LoVo (cell line): ENCODE measurements at places on chromosomes 5 and 9.

DNA sequence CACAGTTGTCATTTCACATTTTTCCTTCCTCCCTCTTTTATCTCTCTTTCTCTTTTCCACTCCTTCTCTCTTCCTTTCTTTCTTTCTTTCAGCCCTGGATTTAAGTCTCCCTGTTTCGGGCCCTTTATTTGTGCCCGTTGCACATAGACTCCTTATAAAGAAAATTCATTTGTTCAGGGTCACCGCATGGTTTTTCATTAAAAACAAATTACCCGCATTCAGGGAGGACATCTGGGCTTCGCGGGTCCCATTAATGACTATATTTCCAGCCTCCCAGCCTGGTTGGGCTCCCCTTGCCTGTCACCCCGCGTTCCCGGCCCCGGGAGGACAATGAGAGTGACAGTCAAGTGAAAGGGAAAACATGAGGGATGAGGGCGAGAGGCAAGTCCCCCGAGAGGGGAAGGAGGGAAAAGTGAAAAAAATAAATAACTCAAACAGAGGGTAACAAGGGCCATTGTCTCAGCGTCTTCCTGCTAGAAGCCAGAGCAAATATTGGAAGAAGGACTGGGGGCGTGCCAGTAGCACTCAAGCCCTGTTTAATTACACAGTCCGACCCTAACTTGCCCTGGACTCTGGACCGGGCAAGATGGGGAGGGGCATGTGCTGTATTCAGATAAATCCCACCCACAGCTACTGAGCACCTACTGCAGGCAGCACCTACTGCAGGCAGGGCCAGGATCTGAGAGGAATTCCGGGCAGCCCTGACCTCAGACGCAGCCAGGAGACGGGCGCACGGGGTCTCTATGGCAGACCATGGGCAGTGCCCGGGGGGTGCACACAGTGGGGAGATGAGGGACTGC is 166.2 kb downstream of the PAX5 start:
- peak; percentile 52 for DNase-seq

GRCh38 chr9:114117996-114118830 is 19.1 kb upstream of the KIF12 start:
- DNase-seq: no peak

GRCh38 chr5:15344954-15345353 is 155.0 kb upstream of the FBXL7 start:
- DNase-seq: no peak

- DNase-seq: no peak
Measured at GRCh38 chr5:152638996-152639552, 234.0 kb upstream of the NMUR2 start.

DNA sequence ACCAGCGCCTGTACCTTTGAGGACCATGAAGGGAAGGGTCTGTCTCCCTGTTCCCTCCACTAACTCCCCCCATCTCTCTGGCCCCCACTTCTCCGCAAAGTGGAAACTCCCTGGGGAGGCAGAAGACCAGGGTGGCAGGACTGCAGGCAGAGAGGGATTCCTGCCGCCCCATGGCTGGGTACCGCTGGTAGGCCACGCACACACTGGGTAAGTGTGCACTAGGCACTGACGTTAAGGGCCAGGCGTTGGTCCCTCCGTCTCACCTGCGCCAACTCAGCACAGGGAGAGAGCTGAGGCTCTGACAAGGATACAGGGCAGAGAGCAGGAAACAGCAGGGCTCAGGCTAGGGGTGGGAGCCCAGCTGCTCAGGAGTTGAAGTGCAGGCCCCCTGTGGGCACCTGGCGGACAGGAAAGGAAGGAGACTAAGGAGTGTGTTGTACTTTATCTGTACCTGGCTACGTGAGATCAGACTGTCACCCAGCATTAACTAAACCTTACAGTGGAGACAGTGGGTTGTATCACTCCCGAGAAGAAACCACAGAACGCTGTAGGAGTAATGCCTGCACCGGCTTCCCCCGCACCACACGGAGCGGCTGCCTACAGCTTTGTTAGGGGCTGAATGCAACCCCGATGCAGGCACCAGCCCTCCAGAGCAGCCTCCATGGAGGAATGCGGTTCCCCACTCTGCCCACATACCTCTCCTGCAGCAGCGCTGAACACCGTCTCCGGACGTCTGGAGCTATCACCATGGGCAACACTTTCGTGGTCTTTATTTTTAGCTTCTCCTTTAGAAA is 34.2 kb upstream of the CLPTM1L start:
- no peak for DNase-seq

- DNase-seq: no peak
Measured at GRCh38 chr9:126533926-126534310, 79.8 kb upstream of the LMX1B start.

DNA sequence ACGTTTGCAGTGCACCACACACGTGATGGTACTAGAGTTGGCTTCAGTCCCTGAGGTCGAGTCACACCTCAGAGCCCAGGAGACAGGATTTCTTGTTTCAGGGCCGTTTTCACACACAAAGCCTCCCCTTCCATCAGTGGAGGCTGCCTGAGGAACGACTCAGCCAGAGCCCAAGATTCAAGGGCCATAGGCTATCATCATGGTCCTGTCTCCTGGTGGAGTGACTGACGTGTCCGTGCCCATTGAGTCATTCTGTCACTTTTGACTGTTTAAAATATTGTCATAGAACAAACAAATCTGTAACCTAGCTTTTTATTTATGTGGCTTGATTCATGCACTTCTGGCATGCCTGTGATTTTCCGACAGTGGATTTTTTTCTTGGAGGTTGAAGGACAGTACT is 28.3 kb downstream of the CAMK2A start:
- DNase-seq: no peak

GRCh38 chr5:167985373-167985772 is 306.1 kb upstream of the WWC1 start:
- no peak for DNase-seq

GRCh38 chr5:10118150-10118549 is 131.5 kb downstream of the ATPSCKMT start:
- DNase-seq: no peak

DNA sequence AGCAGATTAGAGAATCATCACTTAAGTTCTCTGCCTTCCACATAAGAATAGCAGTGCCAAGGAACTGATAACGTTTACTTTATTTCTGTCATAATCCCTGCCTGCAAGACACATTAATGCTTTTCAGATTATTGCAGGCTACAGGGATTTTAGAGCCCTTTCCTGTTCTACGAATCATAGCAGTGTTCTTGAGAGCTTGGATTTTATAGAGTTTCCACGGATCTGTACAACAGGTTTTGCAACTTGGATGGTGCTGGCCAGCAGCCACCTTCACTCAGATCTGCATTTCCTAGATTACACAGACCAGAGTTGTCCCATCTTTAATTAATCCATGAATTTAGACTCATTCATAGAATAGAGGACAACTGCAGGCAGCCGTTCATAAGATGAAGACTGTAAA is 38.1 kb downstream of the SLC12A2 start:
- peak; percentile 26 for DNase-seq

DNA sequence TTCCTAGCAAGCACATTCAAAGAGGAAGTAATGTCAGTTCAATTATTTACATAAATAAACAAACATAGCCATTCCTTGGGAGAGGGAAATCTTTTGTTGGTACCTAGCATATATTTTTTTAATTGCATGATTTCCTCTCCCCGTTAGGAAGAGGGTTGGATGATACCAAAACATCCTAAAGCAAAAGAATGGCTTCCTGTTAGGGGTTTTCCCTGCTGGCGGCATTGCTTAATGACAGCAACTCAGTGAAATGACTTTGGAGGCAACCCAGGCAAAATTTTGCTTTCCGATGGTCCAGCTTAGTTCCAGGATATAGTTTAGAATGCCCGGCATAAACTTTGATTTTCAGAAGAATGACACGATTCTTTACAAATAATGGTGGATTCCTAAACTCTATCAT is 73.2 kb downstream of the MAT2B start:
- DNase-seq: no peak

GRCh38 chr9:7081065-7081600 is 323.4 kb downstream of the KDM4C start:
- DNase-seq: no peak

GRCh38 chr5:37665889-37666288 is 174.0 kb downstream of the GDNF start:
- DNase-seq: no peak

GRCh38 chr5:13501176-13501575 is 443.3 kb downstream of the DNAH5 start:
- DNase-seq: no peak

- DNase-seq: no peak
Measured at GRCh38 chr5:154228696-154229095, 38.2 kb downstream of the GALNT10 start.

DNA sequence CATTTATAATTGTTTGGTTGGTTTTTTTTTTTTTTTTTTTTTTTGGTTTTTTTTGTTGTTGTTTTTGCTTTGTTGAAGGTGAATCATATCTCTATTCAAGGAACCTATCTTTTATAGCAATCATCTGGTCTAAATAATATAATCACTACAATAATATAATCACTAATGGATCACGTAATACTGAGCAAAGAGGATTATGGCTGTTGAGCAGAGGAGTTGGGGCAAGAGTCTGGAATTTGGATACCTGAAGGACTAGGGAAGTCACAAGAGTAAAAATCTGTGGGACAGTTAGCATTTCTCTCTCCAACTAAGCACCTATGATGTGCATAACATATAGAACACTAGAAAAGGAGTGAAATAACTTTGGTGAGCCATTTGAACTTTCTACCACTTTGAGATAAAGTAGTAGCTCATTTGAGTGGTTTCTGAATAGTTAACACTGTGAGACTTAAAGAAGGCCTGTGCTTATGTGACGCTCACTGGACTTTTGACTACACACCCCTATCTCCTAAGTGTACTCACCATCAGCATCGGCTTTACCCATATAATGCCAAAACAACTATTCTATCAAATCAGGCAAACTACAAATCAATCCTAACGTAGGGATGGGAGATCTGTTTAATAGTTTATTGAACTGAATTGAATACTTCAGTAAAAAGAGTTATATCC is 564.9 kb upstream of the TUSC1 start:
- DNase-seq: no peak

DNA sequence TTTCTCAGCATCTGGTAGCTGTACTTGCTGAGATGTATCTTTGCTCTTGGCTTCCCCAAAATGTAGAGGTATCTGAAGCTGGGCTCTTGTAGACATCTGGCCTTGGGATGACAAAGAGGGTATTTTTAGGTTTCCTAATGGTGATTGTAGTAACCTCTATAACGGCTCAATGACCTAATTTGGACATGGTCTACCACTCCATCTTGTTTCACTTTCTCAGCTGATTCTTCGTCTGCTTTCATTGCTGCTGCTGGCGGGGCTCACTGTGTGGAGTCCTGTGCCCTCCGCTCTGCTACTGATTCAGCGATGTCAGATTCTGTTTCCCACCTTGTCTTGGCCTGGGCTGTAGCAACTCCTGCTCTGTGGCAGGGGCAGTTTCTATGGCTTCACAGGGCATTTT is 12.7 kb upstream of the MARCHF11 start:
- DNase-seq: no peak

- no peak for DNase-seq
Measured at GRCh38 chr5:6542421-6543345, 90.2 kb downstream of the NSUN2 start.

GRCh38 chr5:850511-851006 is at the start of gene ZDHHC11:
ZDHHC11 (minus strand) TSS chr5:850986; CDS start chr5:850602, 384 bp downstream.
- no peak for DNase-seq

- no peak for DNase-seq
Measured at GRCh38 chr9:69757996-69758675, 1.7 kb downstream of the PTAR1 start.

- DNase-seq: no peak
Measured at GRCh38 chr5:120684749-120685415, 220.8 kb downstream of the PRR16 start.

GRCh38 chr5:60401526-60401925 is 298.4 kb downstream of the DEPDC1B start:
- DNase-seq: no peak

DNA sequence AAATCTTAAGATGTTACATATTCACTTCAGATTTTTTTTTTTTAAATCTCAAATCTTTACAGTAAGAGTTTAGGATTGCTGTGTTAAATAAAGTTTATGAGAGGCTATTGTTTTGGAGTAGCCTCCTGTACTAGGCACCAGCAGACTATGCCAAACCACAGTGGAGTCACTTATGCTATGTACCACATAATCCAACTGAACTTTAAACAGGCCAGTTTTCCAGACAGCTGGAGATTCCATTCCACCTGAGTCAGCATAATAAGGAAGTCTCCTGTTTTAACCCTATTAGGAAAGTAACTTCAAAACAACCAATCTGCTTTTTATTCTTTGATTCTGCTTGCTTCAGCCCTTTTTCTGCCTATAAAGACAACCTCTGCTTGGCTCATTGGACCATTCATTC is 205.2 kb downstream of the CSNK1G3 start:
- DNase-seq: no peak

DNA sequence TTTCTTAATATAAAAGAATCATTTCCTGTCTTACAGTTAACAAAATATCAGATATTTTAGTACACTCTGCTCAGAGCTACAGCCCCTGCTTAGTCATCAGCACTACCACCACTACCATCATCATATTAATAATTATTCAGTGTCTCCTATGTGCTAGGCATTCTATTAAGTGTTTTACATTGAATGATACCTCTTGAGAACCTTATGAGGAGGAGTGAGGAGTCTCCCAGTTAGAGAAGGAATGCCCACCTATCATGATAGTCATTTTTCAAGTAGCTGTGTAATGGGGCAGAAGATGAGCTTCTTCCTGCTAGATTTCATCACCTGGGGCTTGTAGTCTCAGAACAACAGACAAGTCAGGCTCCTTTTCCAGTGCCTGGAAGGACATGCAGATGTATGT is 238.0 kb downstream of the TRIM32 start:
- DNase-seq: no peak

DNA sequence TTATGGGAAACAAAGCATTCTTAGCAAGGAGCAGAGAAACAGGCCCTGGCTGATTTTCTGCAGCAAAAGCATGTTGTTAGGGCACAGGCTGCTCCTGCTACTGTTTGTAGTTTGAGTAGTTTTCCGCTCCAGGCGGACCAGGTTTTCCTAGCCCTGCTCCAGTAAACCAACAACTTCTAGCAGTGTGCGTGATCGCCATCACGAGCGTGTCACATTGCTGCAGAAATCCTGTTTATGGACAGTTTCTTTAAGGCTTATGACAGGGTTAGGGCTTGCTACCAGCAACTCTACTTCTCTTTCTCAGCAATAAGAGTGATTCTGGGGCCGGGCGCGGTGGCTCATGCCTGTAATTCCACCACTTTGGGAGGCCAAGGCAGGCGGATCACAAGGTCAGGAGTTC is 803.9 kb upstream of the CDH10 start:
- no peak for DNase-seq

DNA sequence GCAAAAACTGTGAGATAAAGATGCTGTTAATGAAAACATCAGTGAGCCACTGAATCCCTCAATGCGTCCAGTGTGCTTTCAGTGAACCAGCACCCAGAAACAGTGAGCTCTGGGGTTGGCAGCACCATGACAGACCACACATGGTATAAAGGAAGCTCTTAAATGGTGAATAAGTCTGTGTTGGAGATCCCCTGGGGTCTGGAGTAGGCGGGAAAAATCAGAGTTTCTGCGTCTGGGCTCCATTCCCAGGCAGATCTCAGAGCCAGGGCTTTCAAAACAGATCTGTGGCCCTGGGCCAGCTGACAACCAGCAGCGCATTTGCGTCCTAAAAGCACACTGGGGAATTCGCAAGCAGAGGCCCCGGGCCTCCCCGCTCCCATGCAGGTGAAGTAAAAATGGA is 233.5 kb downstream of the FRMD3 start:
- no peak for DNase-seq
